Esophagus squamous epithelium (tissue), 5 donors: ENCODE measurements at places on chromosomes 12 and 14.

DNA sequence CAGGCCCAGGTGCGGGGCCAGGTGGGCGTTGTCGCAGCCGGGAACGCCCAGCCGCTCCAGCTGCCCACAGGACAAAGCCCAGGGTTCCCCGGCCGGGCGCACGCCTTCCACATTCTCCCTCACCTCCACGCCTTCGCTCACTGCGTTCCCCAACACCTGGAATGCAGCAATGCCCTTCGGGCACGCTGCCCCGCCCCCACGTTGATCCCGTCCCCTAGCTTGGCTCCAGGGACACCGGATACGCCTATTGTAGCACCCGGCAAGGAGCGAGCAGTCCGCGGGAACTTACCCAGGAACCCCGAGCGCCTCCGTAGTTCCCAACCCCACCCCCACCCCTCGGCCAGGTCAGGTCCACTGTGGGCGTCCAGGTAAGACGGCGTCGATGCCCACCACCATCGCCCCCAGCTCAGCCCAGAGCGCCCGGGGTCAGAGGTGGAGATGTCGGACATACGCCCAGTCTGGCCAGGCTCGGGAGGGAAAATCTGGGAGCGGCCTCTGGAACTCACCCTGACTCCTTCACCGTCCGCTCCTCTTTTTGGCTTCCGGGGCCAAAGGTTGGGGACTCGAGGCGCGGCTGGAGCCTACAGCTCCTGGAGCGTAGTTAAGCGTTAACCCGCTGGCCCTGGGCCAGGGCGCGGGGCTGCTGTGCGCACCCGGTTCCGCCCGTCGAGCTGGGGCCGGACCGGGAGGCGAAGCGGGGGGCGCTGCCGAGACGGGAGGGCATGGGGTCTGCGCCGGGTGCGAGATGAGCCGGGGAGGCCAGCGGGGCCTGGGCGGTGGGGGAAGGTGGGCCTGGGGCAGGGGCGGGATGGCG, 594 bp upstream of the CEP170B start:
- no peak for DNase-seq

GRCh38 chr12:21444193-21445146, 7.0 kb downstream of the PYROXD1 start:
- no peak for DNase-seq

DNA sequence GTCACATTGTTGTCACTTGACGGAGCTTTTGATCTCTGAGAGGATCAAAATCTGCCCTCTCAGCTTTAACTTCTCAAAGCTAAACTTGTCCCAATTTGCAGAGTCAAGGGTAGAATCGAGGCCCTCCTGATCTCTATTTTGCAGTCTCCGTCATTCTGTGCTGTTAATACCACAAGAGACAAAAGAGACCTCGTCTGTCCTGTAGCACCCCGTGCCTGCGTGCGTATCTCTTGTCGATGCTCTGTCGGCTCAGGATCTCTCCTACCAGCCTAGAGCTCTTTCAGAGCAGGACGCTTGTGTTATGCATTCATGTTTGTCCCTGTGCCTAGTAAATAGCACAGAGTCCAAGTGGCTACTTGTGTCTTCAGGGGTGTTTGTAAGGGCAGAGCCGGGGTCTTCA, 5.1 kb downstream of the EVL start:
- no peak for DNase-seq

GRCh38 chr14:52840877-52841276, 49.5 kb upstream of the GNPNAT1 start:
- no peak for DNase-seq

DNA sequence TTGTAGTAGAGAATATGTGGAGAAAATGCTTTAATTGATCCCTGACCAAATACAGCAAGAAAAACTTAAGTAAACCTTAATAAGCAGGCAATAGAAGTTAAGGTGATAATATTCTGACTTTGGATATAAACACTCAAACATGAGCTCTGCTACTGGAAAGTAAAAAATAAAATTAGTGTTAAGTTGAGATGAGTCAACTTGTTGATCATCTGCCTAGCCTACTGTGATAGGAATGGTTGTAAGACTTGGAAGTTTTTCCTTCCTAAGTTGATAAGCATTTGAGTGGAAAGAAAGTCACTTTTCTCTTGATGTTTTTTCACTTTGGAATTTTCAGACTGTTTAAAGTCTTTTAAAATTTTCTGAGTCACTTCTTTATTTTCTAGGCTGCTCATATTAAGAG, 26.0 kb downstream of the ADIPOR2 start:
- no peak for DNase-seq

DNA sequence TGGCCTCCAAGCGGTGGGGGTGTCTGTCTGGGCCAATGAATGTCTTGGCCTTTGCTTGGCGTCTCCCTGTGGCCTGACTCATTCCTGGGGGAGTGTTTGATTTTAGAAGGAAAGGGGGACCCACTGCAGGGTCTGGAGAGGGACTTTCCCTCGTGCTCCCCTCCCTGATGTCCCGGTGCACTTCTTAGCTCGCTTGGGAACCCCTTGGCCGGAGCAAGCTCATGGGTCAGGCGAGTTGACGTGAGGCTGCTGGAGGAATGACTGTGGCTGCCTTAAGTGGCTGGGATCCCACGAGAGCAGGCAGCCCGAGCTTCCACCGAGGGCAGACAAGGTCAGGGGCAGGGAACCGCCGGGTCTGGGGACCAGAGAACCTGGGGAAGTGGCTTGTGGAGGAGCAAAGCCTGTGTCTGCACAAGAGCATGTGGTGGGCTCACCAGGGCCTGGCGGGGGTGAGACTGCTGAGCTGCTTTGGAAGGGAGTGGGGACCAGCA, 218.4 kb upstream of the C14orf180 start:
- DNase-seq = no peak

GRCh38 chr12:89173096-89173495, 179.2 kb downstream of the DUSP6 start:
- DNase-seq = no peak

DNA sequence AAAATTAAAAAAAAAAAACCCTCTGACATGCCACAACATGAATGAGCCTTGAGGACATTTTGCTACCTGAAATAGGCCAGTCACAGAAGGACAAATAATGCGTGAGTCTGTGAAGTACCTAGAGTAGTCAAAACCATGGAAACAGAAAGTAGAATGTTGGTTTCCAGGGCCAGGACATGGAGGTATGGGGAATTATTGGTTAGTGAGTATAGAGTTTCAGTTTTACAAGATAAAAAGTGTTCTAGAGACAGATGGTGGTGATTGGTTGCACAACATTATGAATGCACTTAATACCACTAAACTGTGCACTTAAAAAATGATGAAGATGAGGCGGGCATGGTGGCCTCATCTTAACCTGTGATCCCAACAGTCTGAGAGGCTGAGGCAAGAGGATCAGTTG, 47.6 kb upstream of the ZFP36L1 start:
- no peak for DNase-seq

DNA sequence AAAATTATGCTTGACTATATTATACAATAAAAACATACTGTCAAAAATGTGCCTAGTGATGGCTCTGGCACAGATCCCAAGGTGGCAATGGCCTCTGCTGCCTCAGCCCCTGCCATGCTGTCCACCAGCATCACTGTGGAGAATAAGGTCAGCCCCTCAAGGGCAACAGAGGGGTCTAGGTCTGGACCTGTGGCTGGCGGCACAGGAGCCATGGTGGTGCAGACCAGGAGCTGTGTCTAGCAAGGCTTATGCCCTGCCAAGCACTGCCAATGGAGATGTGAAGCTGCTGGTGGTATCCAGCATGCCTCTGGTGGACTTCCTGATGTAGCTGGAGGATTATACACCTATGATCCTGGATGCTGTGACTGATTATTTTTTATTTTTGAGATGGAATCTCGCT, 125.9 kb downstream of the DENND5B start:
- no peak for DNase-seq

- no peak for DNase-seq
Observed at GRCh38 chr14:105203057-105203531, 22.0 kb upstream of the NUDT14 start.

- no peak for DNase-seq
Observed at GRCh38 chr14:106738075-106738474, 1211.7 kb downstream of the TMEM121 start.
